NCI-H2171 treated with DMSO at 0.1 percent for 48 hours (cell line): ENCODE measurements at places on chromosomes 16 and 17.

- DNase-seq, result no peak
Measured at GRCh38 chr16:19436540-19436939, 18.9 kb downstream of the TMC5 start.

GRCh38 chr16:87757841-87758426 is 7.9 kb downstream of the KLHDC4 start:
- no peak for DNase-seq

DNA sequence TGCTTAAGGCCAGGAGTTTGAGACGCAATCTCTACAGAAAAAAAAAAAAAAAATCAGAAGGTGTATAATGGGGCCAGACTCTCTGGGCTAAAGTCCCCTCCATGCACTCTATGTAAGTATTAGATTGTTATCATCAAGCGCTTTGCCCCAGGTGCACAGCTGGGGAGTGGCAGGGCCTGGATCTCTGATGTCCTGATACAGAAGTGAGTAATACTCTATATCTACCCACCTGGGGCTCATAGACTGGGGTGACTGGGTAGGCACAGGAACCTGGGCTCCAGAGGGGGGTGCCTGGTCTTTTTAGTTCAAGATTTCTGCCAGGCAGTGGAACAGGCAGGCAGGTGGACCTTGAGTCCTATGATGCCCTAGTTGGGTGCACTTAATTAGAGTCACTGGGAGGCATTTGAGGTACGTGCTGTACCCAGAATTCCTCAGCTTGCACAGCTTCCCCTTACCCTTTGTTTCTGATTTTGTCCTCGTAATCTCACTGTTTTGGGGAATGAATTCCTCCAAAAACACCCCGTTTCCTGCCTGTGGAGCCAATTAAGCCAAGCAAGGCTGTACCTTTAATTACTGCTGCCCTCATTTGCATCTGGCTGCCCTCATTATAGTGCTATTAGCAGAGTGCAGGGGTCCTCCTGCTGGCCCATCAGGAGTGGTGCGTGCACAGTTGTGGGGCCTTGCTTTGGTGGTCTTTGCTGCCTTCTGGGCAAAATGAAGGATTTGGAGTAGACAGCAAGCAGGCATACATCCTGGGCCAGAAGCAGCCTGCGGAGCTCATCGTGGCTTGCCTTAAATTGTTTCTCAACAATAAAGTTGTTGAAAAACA is 239.0 kb downstream of the SNX29 start:
- no peak for DNase-seq

DNA sequence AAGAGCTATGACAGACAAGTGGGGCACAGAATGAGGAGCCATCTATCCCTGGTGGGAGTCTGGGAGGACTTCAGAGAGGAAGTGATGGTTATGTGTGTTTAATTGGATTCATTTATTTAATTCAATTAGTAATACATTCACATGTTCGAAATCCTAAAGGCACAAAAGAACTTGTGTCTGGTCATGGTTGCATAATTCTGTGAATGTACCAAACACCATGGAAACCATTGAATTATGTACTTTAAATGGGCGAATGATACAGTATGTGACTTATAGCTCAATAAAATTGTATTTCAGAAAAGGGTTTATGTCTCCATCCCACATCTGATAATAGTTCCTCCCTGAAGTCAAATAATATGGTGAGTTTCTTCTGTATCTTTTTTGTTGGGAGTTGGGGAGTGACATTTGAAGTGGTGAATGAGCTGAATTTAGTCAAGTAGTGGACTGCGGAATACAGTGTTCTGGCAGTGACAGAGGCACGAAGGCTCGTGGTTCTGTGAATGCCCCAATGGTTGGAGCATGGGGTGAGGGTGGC is 19.8 kb upstream of the G6PC1 start:
- DNase-seq, result no peak

DNA sequence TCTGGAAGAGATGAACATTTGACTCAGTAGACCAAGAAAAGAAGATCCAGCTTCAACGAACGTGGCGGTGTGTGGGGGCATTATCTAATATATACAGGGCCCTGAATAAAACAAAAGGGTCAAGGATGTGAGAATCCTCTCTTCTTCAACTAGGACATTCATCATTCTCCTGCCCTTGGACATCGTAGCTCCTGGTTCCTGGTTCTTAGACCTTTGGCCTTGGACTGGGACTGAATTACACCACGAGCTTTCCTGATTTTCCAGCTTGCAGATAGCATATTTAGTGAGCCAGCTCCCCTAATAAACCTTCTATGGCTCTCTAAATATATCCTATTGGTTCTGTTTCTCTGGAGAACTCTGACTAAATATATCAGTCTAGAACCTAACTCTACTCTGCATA is 29.5 kb upstream of the HELZ start:
- no peak for DNase-seq

- no peak for DNase-seq
Measured at GRCh38 chr17:68646626-68647526, 45.7 kb upstream of the FAM20A start.
